ENCODE measurements at places on chromosomes 11 and 22. TPM values are rescaled to one million over a fixed set of nuclear protein-coding genes. Genes with fewer than 3 reads are reported as not detected.

OR52E8 gene
- not detected for total RNA-seq

PCF11 gene
- 54.8 TPM for total RNA-seq

OLFML1 gene
- 4.0 TPM for total RNA-seq

ACRV1 gene
- total RNA-seq = not detected

ESRRA gene
- 73.3 TPM for total RNA-seq

MS4A6A gene
- 83.9 TPM for total RNA-seq

PPARA gene
- total RNA-seq = 37.0 TPM

SLC7A4 gene
- 1.4 TPM for total RNA-seq

ZNF215 gene
- total RNA-seq = 0.51 TPM

PNPLA5 gene
- total RNA-seq = not detected

ZP1 gene
- total RNA-seq = 1.2 TPM

OSBP2 gene
- 35.6 TPM for total RNA-seq

EED gene
- 20.7 TPM for total RNA-seq

SERPIND1 gene
- 0.31 TPM for total RNA-seq

NUCB2 gene
- total RNA-seq = 106 TPM
